ENCODE measurements at places on chromosomes 2 and 18.

DNA sequence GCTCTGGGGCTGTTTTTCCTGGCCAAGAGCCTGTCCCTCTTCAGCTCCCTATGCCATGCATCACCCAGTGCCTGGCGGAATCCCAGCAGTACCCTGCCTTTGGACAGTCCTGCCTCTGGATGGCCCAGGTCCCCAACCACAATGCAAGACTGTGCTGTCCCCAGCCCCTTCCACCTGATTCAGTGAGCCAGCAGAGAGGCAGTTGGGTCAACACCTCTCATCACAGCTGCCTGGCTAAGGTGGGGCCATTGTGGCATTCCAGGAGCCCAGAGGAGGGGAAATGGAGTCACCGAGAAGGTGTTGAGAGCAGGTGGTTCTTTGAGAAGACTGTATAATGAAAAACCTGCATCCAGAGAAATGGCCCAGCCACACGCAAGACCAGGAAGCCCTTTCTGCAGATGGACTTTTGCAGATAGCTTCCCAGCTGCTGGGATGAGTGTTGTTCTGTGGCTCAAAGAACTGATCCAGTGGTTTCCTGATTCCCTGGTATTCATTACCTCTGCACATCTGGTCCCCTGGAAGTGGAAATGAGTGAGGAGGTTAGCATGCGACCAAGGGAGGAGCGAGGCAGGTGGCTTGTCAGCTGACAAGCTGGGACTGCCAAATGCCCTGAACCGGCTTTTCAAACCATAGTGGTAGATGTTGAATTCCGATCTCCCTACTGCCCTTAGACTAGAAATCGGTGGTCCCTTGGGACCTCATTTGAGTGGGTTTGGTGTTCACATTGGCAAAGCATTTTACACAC is 1.7 kb upstream of the ASPRV1 start:
- no peak for DNase-seq

DNA sequence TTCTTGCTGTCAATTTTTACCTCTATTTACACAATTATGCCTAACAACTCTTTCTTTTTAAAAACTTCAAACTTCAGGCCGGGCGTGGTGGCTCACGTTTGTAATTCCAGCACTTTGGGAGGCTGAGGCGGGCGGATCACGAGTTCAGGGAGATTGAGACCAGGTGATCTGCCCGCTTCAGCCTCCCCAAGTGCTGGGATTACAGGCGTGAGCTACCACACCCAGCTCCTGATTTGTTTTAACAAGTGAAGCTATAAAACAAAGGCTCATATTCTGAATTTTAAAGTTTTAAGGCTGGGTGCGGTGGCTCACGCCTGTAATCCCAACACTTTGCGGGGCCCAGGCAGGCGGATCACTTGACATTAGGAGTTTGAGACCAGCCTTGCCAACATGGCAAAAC is 15.5 kb downstream of the PTPN2 start:
- DNase-seq, result no peak

DNA sequence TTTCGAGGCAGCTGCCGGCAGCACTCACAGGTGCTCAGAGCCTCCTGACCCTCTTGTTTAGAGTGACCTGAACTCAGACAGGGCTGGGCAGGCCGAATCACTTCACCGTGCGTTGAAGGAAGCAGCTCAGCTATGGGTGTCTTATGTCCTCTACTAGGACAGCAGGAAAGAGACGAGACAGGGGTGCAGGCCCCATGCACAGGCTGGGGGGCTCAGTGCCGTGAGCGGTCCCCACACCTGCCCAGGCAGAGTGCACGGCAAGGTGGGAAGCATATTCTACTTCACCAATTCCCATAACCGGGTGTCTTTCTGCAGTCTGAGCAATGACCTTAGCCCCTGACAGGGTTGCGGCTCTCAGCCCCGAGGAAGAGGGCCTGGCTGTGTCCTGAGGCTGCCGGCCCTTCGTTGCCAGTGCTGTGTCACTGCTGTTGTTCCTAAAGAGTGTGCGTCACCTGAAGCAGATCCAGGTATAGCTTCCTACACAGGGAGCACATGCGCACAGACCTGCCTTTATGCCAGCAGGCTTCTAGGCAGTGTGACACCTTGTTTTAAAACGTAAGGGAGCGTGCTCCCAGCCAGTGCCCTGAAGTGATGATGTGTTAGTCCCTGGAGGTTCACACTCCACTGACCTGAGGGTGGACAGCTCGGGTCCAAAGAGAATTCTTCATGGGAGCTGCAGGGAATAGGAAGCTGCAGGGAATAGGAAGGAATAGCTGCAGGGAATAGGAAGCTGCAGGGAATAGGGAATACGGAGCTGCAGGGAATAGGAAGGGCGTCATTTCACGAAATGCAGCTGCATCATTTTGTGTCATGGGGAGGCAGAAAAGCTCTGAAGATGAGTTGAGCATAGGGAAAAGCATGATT is 207.9 kb upstream of the SALL3 start:
- no peak for DNase-seq

DNA sequence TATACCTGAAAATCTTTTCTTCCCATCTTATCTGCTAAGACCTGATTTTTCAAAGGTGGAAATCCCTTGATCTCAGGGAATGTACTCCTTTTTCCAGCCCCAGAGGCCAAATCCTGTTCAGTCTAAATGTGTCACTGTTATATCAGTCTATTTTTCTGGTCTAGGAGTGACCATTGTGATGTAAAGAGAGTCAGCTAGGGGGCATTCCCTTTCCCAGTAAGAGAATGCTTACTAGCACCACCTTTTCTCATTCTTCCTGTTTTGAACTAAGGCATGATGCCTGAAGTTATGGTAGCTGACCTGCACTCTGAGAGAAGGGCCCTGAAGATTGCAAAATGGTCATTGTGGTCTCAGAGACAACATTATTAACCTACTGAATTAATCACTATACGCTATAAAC is 124.1 kb upstream of the XIRP2 start:
- no peak for DNase-seq

DNA sequence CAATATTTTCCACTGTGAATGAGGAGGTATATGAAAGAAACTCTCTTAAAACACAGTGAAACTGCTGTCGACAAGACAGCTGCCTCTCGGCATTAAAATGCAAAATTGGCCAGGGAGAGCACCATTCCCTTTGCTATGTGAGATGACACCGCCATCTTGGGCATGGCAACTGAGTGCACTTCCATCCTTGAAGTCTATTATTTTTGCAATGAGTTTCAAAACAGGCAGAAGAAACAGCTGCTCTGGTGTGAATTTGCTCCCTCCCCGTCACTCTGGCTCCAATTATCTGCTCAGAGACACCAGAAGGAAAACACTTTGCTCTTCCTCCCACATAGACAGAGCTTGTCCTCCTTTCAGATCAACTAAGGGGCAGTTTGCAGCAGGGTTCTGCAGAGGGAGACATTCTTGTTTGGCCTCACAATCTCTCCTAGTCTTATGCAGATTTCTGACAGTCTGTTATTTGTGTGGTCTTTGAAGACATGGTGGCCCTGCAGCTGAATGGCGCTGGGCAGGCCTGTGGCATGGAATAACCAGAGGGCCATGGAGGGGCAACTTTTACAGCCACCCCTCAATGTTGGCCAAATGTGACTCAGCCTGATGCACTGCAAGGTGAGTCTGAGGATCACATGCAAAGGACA is 48.6 kb upstream of the SEC11C start:
- no peak for DNase-seq

Measured in activated T-helper 9 cell treated with anti-CD3 and anti-CD28 coated beads, Interleukin-2, amount 50 U/mL, for 16 hours (primary cell).